ENCODE measurements at places on chromosomes 1 and 21. TPM values are rescaled to one million over a fixed set of nuclear protein-coding genes. Genes with fewer than 3 reads are reported as not detected.

The ARHGAP29 gene
- total RNA-seq: 15.7 TPM

The YBEY gene
- 15.7 TPM for total RNA-seq

The FLG2 gene
- not detected for total RNA-seq

The NAXE gene
- 40.1 TPM for total RNA-seq

The GJB3 gene
- total RNA-seq: not detected

The ACKR1 gene
- 2.5 TPM for total RNA-seq

The NUP210L gene
- total RNA-seq: 0.31 TPM

The UMODL1 gene
- total RNA-seq: not detected

The MAP3K7CL gene
- total RNA-seq: 3.8 TPM

The SELP gene
- total RNA-seq: not detected

The ADAMTS1 gene
- 3.4 TPM for total RNA-seq

The NOS1AP gene
- 16.6 TPM for total RNA-seq

The SPATA45 gene
- not detected for total RNA-seq

The KCNA2 gene
- total RNA-seq: 8.8 TPM

The MYBPH gene
- not detected for total RNA-seq

The EVA1C gene
- 2.8 TPM for total RNA-seq

The SFN gene
- 0.63 TPM for total RNA-seq

The FCRL2 gene
- not detected for total RNA-seq

The OR2L2 gene
- 1.6 TPM for total RNA-seq

The ALPL gene
- total RNA-seq: 2.5 TPM

The PTGFR gene
- total RNA-seq: 1.6 TPM

The REN gene
- not detected for total RNA-seq

The NUAK2 gene
- total RNA-seq: 1.9 TPM

The LCE2C gene
- not detected for total RNA-seq

The OPRD1 gene
- 0.31 TPM for total RNA-seq

The ACTL8 gene
- total RNA-seq: not detected

The NR0B2 gene
- not detected for total RNA-seq

The KNCN gene
- not detected for total RNA-seq
